ENCODE measurements at places on chromosomes 5 and 9.

GRCh38 chr9:111056538-111056937, 18.3 kb upstream of the LPAR1 start:
- DNase-seq = no peak

DNA sequence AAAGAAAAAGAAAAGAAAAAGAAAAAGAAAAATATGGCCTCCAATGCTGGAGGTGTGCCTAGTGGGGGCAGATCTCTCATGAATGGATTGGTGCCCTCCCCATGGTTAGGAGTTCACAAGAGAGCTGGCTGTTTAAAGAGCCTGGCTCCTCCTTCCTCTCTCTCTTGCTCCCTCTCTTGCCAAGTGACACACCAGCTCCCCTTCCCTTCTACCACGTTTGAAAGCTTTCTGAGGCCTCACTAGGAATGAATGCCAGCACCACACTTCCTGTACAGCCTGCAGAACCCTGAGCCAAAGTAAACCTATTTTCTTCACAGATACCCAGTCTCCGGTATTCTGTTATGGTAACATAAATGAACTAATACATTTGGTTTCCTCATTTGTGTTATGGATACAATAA, 14.4 kb upstream of the GALNT10 start:
- DNase-seq = peak; percentile 30

GRCh38 chr9:133701981-133702797, 36.0 kb downstream of the SARDH start:
- DNase-seq = peak; percentile 56

- no peak for DNase-seq
Observed at GRCh38 chr5:602466-603035, 9.6 kb upstream of the CEP72 start.

DNA sequence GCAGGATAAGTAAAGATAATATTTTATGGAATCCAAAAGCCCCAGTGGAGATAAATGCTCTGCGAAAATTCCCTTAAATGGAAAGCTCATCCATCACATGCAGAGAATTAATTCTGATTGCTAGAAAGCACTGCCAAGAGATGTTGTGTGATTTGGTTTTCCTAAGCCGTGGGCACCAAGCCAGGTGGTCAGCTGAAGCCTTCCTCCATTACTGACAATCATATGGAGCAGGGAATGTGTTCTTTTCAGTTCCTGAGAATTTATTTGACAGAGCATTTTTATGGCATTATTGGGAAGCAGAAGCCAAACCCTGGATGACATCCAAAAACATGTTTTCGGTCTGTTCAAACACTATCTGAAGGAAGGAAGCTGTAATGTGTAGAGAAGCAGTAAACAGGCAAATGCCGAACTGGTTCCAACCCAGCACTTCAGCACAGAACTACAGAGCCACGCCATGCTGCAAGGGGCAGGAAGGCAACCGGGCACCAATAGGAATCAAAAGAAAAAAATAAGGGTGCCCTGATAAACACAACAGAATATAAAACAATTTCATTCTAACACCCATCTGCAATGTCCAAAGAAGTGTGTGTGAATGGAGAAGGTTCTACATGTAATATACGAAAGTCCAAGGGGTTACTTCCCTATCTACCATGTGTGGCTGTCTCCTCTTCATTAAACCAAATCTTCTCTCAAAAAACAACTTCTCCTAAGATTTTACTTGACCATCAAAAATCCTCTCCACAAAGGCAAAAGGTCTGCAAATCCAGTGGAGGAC, 12.3 kb downstream of the ARSB start:
- peak; percentile 33 for DNase-seq

DNA sequence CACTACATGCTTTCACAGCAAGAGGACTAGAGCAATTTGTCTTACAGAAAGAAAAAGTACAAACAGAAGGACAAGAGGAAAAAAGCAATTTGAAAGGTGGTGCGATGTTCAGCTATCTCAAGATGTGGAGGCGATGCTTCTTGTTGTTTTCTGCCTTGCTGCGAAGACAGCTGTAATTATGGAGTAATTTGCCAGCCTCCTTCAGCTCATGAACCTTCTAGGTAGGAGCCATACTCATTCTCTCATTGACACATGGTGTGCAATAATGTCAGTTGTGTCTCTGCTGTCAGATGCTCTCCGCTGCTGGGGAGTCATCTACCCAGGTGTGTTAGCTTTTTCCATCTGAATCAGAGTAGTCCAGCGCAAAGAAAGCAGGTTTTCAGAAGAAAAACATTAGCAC, 424.5 kb downstream of the NR2F1-AS1 start:
- no peak for DNase-seq

DNA sequence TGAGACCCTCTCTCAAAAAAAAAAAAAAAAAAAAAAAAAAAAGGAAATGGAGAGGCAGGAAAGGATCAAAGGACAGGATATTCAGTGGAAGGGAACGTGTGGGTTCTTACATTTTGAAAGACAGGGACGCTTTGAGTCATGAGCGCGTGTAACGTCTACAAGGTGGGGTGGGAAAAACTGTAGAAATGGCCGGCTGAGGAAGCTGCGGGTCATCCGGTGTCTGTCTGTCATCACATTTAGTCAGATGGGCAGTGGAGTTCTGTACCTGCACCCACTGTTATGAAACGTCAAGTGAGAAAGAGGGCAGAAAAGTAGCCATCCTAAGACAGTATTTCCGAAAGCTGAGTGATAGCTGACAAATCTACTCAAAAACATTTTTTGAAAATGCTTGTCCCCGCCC, 159.8 kb downstream of the SMARCA2 start:
- DNase-seq = no peak

DNA sequence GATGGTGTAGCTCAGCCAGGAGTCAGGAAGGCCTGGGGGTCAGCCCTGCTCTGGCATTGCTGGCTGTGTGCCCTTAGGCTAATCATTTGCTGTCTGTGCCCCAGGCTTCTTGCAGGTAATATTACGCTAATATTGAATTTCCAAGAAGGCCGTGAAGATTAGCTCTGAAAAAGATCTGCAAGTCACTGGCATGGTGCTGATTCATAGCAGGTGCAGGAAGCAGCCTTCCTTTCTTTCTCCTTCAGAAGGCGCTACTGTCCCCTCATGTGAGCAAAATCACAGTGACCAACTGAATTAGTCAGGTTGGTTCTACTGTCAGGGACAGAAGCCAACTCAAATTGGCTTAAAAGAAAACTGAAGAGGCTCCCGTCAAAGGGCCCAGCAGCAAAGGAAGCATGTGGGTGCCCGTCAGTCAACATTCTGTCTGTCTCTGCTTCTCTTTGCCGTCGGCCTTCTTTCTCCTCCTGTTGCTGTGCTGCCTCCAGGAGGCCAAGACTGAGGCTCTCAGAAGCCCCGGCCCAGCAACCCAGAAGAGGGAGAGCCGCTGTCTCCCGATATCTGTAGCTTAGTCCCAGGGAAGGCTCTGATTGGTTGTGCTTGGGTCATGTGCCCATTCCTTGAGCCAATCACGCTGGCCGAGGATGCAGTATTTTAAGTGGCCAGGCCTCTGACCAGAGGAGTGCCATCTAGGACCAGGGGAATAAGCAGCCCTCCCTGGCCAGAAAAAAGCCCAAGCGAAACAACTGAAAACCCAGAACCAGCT, 67.8 kb upstream of the NEURL1B start:
- no peak for DNase-seq

DNA sequence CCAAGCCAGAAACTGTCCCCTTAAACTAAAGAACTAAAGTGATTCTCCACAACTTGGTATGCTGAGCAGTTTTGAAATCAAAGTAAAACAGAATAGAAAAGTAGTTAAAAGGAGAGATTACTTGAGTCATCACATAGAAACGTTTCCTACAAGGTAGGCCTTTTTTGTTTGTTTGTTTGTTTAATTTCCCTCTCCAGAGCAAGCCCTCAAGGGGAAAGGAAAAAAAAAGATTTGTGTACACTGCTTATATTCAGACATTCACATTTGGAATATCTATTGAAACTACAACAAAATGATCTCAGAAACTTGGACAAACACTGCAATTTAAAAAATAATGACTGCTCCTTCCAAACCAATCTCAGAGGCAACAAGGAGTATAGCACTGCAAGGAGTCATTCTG, 304.7 kb upstream of the NREP start:
- DNase-seq = no peak

- DNase-seq = peak; percentile 12
Observed at GRCh38 chr5:24094081-24094679, 550.6 kb downstream of the CDH10 start.

GRCh38 chr9:75389101-75389500, 300.8 kb downstream of the OSTF1 start:
- no peak for DNase-seq

GRCh38 chr9:103798620-103799019, 295.5 kb upstream of the SMC2 start:
- DNase-seq = no peak

DNA sequence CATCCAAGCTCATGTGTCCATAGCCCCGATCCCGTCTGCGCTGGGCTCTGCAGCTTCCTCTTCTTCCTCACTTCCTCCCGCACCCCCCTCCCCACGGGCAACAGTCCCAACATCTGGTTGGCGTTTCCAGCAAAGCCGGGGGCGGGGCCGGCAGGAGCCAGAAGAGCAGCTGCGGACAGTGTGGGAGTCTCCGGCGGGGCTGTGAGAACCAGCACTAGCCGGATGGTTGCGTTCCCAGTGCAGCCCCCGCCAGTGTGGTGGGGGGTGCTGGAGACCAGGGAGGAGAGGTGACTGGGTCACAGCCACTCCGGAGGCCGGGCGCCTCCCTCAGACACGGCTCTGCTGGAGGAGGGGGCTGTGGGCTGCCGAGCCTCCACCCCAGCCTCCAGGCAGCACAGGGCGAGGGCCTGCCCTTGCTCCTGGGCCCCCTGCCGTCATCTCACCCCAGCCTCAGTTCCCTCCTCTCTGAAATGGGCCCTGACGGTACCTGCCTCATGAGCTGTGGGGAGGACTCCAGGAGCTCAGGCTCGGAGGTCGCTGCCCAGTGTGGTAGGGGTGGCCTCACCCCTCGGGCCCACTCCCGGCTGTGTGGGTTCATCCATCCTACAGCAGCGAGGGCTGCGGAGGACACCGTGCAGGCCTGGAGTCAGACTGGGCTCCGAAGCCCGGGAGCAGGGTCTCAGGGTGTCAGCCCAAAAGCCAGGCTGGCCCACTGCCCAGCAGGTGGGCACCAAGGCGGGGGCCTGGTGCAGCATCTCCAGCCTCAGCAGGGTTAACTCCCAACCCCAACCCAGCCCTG, 41.5 kb upstream of the NOTCH1 start:
- DNase-seq = peak; percentile 80

DNA sequence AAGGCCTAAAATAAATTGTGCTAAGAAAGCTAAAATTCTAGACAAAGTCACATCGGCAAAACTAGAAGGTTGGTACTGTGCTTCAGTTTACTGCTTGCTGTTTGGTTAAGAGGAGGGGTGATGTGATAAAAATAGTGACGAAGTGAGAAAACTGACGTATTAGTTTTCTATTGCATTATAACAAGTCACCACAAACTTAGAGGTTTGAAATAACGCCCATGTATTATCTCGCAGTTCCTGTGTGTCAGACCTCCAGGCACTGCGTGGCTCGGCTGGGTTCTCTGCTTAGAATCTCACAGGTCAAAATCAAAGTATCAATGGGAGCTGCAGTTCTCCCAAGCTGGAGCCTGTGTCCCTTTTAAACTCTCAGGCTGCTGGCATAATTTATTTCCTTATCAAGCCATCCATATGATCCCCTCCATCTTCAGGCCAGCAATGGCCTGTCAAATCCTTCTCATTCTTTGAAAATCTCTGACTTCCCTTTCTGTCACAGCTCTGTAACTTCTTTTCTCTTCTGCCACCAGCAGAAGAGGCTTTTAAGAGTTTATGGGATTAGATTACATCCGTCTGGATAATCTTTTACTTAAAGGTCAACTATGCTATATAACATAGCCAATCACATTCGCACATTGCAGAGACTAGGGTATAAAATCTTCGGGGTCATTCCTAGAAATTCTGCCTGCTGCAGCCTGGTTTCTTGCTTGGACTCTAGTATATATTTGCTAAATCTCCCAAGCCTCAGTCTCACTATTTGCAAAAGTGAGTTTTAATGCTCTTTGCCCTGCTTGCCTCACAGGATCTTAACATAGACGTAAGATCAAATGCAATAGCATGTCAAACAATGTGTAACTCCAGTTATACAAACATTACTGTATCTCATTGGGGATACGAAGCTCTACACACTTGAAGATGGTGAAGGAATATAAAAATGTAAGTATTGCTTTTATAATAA, 104.0 kb upstream of the CDKN2B start:
- no peak for DNase-seq

DNA sequence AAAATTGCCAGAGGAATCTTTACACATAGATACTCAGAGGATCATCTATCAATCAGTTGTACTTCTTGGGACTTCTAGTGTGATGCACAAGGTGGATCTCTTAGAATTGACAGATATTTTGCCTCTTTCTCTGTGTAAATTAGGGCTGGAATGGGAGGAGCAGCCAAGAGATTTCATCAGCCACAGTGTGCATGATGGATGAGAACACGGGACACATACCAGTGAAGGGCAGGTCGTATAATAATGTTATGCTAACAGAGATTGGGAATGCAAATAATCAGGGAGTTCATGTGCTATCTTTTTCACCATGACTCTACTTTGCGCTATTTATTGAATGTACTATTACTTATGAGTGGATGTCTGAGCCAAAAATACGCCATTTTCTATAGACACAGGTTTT, 43.3 kb upstream of the ISOC1 start:
- no peak for DNase-seq

GRCh38 chr5:116861097-116861496, 286.5 kb upstream of the SEMA6A start:
- no peak for DNase-seq

- no peak for DNase-seq
Observed at GRCh38 chr5:71886406-71886805, 167.3 kb downstream of the CARTPT start.

GRCh38 chr9:107176436-107177151, 106.5 kb upstream of the RAD23B start:
- peak; percentile 34 for DNase-seq

DNA sequence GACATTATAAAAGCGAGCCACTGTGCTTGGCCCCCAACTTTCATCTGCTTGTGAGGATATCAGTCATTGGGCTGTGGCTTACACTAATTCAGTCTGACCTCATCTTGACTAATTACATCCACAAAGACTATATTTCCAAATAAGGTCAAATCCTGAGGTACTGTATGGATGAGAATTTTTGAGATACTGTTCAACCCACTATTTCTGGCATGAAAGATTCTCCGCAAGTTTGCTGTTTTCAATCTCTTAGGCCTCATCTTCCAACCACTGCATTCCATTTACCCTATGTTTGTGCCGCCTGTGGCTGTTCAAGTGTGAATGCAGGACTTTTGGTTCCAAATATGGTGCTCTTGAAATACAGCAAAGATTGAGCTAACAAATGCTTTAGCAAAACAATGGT, 400.9 kb upstream of the SGCD start:
- DNase-seq = no peak

DNA sequence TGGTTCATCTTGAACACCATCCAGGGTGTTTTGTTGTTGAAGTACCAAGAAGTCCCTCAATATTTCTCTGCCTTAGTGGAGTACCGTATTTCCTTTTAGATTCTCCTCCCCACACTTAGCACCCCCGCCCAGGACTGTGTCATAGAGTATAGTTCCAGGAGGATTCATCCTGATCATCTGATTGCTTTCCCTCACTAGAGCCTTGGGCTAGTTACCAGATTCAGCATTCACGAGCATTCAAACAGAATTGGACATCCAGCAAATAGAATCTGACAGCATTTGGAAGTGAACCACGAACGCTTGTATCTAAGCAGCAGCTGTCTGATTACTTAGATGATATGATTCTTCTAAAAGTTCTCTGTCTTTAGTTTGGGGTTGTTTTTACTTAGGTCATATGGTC, 248.1 kb upstream of the TAS2R1 start:
- DNase-seq = no peak

- no peak for DNase-seq
Observed at GRCh38 chr9:124344291-124345050, 70.8 kb downstream of the PSMB7 start.
